CD4-positive, alpha-beta T cell treated with Interleukin-6 at 100 ng/mL for 8 hours (primary cell): ENCODE measurements at places on chromosomes 11 and 22.

- no peak for DNase-seq
Observed at GRCh38 chr22:48263431-48263765, 1500.9 kb downstream of the TBC1D22A start.

DNA sequence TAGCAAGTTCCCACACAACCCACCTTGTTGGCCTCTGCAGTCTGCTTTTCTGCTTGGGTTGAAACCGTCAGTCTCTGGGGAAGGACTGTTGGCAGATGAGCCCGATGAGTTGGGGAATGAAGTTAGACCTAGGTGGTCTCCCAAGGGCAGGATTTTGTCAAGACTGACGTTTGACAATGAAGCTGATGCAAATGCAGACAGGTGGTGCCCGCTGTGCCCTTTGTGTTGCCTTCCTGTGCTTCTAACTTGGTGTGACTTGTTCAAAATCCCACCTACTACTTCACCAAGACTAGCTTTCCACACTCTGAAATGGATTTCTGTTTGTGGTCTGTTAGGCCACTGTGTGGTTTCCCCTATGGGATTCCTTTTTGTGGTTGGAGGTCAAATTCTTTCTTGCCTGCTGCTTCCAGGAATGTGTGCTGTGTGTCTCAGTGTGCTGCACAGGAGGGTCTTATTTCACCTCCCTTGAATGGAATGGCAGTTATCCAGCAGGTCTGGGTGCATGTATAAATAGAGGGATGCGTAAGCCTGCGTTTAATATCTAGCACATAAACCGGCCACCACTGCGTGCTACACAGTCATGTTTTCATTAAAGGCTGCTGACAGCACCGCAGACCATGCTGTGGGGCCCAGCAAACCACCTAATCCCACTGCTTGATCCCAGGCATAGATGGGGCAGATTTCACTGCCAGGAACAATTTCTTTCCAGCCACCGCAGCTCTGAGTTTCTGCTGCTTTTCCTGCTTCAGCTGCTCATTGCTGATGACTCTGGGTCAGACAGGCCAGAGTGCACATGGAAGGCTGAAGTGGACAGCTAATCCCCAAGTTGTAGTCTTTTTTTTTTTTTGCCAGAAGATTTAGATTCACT is 44.8 kb downstream of the ADAMTS8 start:
- no peak for DNase-seq

- no peak for DNase-seq
Observed at GRCh38 chr22:37601540-37602442, 6.8 kb upstream of the GGA1 start.

DNA sequence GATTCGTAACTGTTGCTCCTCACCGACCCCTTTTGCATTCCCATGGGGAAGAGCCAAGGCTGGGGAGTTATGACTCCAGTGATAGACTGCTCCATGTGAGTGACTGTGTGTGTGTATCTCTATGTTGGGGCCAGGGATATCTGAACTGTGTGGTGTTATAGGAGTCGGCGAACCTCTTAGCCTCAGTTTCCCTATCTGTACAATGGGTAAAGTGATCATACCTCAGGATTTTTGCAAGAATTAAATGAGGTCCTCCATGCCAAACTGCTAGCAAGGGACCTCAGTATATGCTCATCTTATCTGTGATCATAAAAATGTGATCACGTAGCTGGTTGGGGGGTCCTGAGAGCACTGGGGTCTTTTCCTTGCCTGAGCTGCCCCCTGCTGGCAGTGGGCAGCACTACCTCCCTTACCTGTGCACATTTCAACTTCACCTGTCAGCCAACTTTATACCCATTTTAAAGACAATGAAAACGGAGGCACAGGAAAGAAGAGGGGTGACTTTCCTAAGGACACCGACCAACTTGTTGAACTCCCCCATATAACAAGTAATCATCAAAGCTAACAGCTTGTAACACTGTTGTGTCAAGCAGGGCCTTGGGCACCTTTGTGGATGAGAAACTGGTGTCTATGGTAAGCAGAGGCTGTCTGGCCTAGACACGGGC is 1.4 kb upstream of the DPP3 start:
- no peak for DNase-seq

DNA sequence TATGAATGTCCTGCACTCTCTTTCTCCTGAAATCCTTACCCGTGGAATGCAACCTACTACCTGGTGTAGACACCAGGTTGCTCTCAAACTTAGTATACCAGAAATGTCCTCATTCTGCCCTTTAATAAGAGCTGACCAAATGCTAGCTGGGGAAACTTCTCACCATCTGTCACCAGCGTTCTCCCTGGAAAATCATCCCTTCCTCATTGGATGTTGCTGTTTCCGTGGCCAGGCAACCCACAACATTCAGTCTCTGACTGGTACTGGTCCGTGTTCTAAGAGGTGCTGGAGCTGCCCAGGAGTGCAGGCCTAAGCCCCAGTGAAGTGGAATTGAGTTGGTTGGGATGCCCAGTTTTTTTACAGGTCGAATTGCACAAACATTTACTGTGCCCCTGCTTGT is 40.7 kb upstream of the RAB1B start:
- DNase-seq: no peak

DNA sequence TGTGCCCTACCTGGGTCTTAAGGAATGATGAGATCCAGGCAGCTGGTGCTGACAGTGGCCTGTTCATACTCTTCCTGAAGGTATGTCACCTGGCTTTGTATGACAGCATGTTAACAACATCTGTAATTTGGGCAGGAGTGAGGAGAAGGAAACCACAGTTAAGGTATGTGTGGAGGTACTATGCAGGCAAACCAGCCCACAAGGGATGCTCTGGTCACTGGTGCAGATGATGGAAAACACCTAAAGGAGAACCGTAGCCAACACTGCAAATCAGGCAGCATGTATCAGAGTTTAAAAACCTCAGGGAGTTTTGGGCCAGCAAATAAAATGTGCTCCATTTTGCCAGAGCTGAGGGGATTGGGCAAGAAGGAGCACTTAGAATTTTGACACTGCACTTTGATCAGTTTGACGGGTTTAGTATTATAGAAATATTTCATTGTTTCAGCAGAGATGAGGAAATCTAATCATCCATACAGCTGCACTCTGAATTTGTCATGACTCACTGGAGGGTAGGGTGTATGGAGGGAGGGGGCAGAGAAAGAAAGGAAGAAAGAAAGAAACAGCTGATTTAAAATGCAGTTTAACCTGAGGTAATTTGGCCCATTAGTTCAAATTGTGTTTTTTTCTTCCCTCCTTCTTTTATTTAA is 260.9 kb downstream of the KIRREL3 start:
- DNase-seq: no peak
